ENCODE measurements at places on chromosomes 5 and 9.

DNA sequence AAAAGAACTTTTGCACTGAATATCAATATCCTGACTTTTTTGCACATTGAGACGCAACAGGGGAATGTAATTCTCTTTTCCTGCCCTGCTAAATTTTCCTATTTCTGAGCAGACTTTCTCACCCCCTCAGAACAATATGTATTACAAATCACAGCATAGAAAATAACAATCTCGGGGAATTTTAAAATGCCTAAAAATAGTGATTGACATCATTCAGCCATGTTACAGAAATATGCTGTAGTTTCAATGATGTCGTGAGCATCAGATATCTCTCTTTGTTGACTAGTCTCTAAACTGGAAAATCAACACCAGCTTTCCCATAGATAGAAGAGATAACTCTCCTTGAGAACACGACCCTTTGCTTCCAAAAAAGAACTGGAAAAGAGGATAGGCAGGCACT, 166.7 kb downstream of the ZDHHC21 start:
- DNase-seq, result no peak

DNA sequence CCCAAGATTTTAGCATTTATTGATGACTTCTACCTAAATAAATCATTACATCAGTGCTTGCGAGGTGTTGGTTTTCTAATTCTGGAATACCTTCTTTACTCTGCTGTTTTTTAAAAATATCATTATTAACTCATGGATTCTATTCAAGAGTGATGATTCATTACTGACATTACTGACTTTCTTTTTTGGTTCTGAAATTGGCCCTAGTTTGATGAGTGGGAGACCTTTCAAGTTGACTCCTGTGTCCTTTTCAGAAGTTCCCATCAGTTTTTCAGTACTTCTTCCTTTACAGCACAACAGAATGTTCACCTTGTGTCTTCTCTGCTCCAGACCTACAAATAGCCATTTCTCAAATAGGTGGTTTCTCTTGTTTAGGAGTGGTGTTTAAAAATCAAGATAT, 114.1 kb downstream of the PCSK5 start:
- no peak for DNase-seq

GRCh38 chr9:93575796-93576257, 557 bp upstream of the PHF2 start:
- DNase-seq, result peak; percentile 86

DNA sequence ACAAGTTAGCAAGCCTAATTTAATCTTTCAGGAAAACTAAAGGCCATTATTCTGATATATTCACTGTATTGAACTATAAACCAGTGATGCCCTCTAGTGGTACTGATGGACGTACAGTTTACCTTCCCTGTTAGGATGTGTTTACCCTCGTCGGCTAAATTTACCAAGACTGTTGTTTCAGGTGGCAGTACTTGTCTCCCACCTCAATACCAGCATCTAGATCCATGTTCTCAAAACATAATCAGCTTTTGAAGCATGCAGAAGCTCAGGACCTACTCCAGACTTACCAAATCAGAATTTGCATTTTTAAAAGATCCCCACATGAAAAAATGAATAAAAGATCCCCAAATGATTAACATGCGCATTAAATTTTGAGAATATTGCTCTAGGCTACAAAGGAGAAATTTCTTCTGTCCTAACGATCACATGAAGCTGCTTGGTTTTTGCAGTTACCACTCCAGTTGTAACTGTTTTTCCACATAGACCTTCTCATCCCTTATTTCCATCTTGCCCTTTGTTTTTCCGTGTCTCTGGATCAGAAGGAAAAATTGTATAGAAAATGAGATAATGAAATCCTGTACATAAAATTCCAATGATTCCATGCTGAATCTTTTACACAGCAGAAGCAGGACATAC, 3.2 kb upstream of the BAAT start:
- no peak for DNase-seq

GRCh38 chr5:96043446-96043845, 81.8 kb upstream of the ELL2 start:
- no peak for DNase-seq

GRCh38 chr5:149420545-149421371, 41.7 kb upstream of the IL17B start:
- peak; percentile 72 for DNase-seq

- no peak for DNase-seq
These were observed 170.1 kb downstream of the ADAMTS12 start for GRCh38 chr5:33721491-33722200.

DNA sequence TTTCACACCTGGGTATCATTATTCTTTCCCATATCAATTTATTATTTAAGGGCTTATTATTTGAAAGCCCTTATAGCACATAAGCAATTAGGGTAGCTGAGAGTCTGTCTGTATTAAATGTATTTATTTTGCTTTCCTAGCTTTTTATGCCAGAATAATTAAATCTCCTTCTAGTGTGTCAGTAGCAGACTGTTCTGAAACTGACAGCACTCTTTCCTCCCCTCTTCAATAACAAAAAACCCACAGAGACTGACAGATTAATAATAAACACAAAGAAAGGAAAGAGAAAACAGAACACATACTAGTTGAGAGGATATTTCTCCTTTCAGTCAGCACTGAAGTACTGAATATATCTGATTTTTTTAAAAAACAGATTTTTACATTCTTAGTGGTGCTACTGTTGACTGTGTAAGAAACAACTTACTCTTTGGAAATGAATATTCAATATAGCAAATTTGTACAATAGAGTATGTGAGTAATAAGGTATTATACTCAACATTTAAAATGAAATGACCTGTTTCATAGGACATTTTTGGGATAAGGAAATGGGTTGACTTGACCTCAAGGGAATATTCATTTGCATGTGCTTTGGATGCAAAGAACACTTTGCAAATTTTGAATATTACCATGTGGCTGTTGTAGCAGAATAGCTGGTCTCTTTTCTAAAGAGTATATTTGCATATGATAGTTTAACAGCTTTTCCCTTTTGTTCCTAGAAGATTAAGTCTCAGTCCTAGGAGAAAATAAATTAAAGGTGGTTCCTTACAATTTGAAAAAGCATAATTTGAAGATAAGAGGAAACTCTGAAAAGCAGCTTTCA, 208.3 kb downstream of the SPATA31D1 start:
- DNase-seq, result no peak
